ENCODE measurements at places on chromosomes 2 and 18.

- DNase-seq = no peak
Observed at GRCh38 chr18:22005191-22005841, 164.1 kb upstream of the GATA6 start.

DNA sequence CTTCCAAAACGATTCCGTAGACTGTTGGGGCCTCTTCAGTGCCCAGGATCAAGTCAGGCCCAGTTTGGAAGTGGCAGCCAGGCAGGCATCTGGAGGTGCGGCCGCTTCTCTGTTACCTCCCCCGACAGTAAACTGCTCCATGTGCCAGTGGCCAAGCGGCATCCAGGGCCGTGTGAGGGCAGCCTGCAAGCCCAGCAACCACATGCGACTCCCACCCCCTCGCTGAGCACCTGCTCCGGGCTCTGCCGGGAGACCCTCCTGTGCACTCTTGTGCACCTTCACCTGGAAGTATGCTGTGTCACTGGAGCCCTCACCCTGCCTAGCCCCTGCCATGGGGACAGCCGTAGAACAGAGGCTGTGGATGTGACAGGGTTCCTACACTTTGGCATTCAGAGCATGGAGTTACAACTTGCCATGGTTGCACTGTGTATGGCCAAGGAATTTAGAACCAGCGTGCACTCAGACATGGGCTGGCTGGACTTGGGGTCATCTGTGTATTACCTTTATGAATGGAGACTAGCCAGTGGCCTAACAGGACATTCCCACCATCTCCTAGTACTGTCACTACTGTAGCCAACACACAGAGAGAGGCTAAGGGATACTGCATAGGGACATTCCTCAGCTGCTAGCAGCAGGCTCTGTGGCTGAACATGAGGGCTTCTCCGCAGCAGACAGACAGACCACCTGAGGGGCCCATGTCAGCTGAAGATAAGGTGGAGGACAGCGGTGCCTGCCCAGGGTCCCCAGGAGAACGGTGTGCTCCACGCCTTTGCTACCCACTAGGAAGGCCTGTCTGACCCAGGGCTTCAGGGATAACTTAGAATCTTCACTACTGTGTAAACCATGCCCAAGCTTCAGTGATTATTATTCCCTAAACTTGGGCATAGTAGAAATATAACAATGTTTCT, 25.0 kb upstream of the FAHD2A start:
- no peak for DNase-seq

DNA sequence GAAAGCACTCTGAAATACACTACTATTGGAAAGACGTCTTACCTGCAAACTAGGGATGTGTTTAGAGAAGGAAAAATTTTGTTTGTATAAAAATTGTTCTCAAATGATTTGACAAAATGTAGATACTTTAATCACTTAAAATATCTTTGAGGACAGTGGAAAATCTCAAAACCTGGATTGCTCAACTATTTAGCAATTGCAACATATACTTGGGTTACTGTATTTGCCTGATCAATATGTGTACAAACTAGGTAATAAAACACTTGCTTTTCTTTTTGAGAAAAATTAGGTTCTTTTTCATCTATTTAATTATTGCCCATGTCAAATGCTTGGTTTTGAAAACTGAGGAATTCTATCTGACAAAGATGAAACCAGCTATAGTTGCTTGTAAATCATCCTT, 60.9 kb downstream of the CPS1 start:
- no peak for DNase-seq

- no peak for DNase-seq
Observed at GRCh38 chr18:14104906-14105748, 27.1 kb downstream of the ZNF519 start.

DNA sequence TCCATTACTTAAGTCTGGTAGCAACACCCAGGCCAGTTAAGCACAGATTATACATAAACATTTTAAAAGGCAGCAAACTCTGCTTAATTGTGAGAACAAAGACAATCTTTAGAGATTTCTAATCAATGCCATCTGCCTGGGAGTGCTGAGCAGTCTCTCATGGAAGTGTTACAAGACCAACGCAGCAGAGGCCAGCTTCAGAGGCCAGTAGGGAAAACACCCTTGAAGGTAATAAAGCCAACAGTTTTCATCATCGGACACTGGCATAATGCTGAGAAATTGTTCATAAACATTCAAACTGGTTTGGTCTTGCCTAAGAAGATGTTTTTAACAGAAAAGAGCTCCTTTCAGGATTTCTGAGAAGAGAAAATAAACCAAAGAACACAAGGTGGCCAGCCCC, 35.0 kb downstream of the EPB41L3 start:
- no peak for DNase-seq

DNA sequence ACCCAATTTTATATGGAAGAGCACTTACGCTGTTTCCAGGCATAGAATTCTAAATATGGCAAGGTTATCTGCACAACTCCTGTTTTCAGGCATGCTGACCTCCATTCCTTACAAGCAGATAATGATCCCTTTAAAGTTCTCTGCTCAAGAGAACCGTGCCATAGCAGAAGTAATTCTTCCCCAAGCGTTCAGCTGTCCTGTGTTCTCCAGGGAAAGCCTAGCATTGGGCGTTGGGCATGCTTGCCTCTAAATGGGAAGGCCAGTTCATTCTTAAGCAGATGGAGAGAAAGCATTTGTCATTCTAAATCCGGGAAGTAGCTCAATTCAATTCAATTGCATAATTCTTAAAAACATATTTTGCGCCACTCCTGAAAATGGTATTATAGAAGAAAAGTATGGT, 55.7 kb upstream of the EML4 start:
- DNase-seq = no peak

Measured in stimulated activated CD8-positive, alpha-beta memory T cell treated with anti-CD3 and anti-CD28 coated beads, Interleukin-7, amount 100 ng/mL, for 24 hours (primary cell).